ENCODE measurements at places on chromosomes 7 and 10. TPM values are rescaled to one million over a fixed set of nuclear protein-coding genes. Genes with fewer than 3 reads are reported as not detected.

The SORBS1 gene
- 1,013 TPM for total RNA-seq

The MSS51 gene
- 2.1 TPM for total RNA-seq

The PSD gene
- total RNA-seq, result 0.83 TPM

The GPRIN2 gene
- total RNA-seq, result not detected

The SLC16A9 gene
- total RNA-seq, result 6.1 TPM

The NEUROG3 gene
- total RNA-seq, result not detected

The GDF2 gene
- not detected for total RNA-seq

The ZNF485 gene
- total RNA-seq, result 2.9 TPM

The ZNF736 gene
- total RNA-seq, result 15.7 TPM

GRCh38 chr10:106271237-106271636 is 893.3 kb downstream of the SORCS1 start:
- DNase-seq, result no peak

DNA sequence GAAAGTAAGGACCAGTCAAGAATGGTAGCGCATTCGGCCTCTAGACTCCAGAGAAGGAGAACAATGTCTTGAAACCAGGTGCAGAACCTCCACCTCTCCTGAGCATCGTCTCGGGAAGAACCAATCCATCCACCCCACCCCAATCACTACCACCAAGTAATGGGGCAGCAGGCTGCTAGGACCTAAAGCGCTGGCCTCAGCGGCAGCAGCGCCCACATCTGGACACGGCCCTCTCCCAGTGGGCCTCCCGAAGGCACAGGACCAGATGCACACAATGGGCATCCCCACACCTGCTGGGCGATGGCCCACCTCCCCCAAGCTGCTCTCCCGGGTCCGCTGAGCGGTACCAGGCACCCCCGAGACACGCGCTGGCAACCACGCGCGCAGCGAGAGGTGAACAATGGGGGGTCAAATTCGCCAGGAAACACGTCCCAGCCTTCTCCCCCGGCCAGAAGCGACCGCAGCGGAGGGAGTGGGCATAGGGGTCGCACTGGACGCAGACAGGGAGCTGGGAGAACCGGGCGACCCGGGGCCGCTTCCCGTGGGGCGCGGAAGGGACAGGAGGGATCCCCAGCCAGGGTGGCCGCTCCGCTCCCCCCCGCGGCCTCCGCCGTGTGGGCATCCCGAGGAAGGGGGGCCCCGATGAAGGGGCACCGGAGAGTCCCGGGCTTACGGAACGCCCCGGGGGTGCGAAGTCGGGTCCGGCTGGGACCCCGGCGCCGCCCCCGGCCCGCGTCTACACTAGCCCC is 506 bp downstream of the CTTNBP2 start:
- no peak for DNase-seq

DNA sequence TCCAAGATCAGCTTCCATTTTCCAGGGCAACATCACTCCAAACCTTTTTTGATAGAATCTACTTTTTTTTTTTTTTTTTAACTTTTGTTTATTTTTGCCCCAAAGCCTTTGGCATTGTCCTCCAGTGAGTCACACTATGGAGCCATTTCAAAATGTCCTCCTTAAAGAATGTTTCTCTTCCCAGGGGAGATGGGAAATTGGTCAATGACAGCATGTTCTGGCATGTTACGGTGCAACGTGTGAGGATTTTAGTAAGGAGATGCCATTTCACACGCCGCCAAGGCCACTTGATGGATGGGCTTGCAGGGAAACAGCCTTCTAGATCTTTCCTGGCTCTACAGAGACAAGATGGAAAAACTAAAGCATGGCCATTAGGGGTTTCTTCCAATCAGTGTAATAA is 30.7 kb upstream of the TRIL start:
- DNase-seq, result peak; percentile 92

- DNase-seq, result peak; percentile 88
Observed at GRCh38 chr10:3781468-3782145, 3.4 kb downstream of the KLF6 start.

- DNase-seq, result no peak
Observed at GRCh38 chr7:119664601-119665000, 608.4 kb upstream of the KCND2 start.

GRCh38 chr7:112399501-112399900 is 50.8 kb upstream of the IFRD1 start:
- no peak for DNase-seq

GRCh38 chr10:83952314-83952713 is 187.0 kb upstream of the GHITM start:
- no peak for DNase-seq

DNA sequence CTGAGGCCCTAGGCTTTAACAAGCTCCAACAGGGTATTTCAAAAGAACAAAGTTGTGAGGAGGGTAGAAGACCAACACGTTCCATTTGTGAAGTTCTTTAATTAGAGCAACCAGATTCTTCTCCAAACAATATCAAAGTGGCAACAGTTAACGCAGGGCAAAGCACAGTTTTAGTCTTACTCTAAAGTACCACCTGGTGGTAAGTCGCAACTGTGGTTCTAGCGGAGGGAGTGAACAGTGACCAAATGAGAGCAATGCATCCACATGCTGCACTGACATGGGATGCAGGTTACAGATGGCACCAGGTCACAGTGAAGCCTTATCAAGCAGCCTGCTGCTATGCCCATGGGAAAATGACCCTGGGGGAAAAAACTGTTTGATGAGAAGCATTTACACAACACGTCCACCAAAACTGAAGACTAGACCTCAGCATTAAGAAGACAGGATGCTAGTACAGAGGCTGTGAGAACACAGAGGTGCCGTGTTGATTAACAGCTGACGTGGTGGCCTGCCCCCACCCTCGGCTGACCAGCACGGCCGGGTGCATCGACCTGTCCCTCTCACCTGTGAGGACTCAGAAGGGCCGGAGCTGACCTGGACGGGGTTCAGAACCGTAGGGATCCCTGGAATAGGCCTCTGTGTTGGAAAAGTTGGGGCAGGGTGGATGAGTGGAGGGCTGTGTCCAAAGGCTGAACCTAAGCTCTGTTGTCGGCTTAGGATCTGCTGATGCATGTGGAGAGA is 211.2 kb downstream of the GLI3 start:
- no peak for DNase-seq

DNA sequence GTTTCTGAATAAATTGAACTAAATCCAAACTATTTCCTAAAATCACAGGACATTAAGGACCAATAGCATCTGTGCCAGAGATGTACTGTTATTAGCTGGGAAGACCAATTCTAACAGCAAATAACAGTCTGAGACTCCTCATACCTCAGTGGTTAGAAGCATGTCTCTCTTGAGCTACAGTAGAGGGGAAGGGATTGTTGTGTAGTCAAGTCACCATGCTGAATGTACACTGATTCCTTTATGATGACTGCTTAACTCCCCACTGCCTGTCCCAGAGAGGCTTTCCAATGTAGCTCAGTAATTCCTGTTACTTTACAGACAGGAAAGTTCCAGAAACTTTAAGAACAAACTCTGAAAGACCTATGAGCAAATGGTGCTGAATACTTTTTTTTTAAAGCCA is 13.9 kb downstream of the MEST start:
- DNase-seq, result no peak

DNA sequence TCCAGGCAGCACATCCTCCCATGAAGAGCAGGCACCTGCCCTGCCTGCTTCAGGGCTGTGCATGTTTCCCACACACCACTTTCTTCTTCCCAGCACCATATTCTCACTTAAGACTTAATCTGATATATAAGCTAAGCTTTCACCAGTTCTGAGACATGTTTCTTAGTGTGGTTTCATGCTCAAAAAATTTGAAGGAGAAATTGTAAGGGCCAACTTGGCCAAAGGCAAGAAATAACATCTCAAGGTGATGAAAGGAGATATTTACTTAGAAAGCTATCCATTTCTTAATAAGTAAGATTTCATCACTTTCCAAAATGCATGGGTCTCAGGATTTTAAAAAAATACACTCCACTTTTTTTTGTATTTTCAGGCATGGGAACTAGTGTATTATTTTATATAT is 468.1 kb upstream of the AKR1E2 start:
- no peak for DNase-seq

- peak; percentile 80 for DNase-seq
Observed at GRCh38 chr7:95605275-95605674, 9.0 kb upstream of the PDK4 start.

DNA sequence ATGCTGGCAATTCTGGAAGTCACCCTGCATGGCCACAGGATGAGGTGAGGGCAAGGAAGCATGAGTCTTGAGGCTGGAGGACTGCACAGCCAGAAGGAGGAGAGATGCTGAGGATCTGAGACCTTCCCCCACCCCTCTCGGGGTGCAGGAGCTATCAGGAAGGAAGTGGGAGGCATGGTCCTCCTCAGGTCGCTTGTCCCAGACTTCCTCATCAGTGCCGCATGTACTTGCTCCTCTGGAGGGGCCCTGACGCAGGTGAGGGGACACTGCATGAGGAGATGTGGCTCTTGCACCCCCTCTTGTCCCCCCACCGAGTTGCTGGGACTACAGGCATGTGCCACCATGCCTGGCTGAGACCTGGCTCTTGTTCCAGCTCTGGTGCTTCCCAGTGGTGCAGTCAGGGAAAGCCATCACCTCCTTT is 5.7 kb upstream of the ZMIZ1 start:
- peak; percentile 46 for DNase-seq

DNA sequence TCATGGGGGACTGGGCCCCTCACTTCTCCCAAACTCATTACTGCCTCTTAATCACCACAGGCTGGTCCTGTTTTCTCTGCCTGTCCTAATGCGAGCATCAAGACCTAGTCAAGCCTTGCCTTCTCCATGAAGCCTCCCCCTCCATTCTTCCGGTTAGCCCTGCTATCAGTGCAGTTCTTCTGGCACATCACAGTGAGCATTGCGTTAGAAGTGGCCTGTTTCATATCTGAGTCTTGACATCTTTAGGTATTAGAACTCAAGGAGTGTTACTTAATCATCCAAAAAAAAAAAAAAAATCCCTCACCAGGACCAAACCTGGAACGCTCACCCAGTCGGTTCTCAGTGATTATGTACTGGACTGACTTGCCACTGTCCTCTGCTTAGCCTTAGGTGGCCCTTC is 17.4 kb downstream of the SNX10 start:
- DNase-seq, result no peak

DNA sequence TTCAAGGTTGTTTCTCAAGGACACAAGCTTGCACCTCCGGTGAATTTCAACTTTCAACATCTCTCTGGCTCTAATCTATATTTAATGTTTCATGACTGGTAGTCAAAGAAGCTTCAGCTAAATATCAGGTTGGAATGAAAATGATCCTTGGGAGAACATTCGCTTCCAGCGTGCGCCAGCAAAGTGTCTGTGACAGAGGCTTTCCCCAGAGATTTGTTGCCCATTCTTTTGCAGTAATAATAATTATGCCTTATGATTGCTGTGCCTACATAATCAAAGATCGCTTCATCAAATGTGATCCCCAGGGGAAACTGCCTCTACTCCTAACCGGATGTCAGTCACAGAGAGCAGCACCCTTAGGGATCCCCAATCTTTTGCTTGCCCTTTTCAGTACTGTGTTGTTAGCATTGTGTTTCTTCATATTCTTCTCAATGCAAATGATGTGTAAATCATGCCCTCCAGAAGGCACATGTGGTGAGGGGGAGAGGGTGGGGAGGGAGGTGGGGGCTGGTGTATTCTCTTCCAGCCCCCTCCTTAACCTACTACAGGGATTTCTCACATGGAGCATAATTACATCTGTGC is 30.5 kb downstream of the FZD1 start:
- DNase-seq, result no peak

- peak; percentile 82 for DNase-seq
Observed at GRCh38 chr7:2606539-2606936, 25.2 kb upstream of the TTYH3 start.

DNA sequence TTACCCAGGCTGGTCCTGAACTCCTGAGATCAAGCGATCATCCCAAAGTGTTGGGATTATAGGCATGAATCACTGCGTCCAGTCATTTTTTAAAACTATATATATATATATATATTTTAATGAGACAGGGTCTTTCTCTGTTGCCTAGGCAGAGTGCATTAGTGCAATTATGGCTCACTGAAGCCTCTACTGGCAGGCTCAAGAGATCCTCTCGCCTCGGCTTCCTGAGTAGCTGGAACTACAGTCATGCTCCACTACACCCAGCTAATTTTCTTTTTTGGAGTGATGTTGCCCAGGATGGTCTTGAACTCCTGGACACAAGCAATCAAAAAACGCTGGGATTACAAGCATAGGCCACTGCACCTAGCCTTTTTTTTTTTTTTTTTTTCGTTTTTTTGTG is 55.3 kb upstream of the KAT6B start:
- no peak for DNase-seq

DNA sequence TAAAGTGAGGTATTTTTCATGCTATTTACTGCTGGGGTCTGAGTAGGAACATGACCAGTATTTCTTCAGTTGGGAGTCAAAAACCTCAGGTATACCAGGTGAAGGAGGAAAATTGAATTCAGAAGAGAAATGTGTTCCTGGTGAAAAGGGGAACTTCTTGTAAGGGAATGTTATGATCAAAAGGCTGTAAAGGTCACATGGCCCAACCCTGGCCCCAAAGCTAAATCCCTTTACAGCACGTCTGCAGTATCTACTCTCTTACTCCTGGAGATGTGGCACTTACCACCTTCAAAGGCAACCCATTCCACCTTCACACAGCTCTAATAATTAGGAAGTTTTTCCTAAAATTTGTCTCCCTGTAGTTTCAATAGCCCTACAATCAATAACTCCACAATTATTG is 15.2 kb downstream of the PIK3AP1 start:
- DNase-seq, result no peak

DNA sequence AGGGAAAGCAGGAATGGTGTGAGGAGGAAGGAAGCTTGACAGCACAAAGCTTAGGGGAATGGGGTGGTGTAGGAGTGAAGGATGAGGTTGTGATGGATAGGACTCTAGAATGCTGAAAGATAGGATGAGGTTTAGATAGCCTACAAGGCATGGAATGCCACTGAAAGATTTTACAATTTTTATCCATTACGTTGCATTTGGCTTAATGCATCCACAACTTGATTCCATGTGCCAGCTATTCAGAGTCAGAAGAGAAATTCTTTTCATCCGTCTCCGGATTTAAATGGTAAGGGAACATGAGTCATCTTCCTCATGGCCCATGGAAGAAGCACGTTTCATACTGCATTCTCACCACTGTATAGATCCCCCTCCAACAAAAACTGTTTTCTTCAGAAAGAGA is 212.4 kb upstream of the BMPER start:
- no peak for DNase-seq

GRCh38 chr10:74585231-74586087 is 240.9 kb upstream of the KAT6B start:
- no peak for DNase-seq

All from posterior vena cava (tissue), 2 donors.